ENCODE measurements at places on chromosomes 2 and 18.
A peak's percentile ranks its signal among the peaks of the same experiment; 100 is the strongest.

DNA sequence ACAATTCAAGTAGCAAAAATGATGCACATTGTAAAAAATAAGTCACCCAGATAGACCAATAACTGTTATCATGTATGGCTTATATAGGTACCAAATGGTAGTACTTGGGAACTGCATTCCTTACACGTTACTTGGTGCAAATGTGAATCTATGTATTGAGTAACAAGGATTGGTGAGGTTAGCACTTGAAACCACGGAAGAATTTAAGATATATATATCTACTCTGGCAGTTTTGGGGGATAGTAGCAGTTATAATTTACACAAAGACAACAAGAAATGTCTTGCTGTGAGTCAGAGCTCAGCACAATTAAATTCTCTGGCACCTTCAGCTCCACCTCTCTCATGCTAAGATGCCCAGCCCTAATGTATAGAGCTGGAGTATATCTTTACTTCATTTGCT, 359.4 kb upstream of the RAB12 start:
- DNase-seq, result no peak

DNA sequence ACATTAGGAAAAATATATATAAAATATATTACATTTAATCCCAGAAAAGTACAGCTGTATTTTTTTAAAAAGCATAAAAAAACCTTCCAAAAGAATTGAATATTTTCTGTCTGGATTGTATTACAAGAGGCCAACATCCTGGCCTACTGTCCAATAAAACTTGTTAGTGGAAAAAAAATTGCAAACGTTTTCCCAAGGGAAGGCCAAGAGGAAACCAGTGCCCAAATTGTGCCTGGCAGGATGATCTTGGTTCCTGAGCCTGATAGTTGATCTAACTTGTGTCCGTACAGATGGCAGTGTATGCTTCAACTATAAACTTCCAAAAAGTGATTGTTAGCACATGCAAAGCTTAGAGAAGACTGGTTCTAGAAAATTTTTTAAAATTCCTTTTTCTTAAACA, 90.6 kb upstream of the LPIN2 start:
- no peak for DNase-seq

DNA sequence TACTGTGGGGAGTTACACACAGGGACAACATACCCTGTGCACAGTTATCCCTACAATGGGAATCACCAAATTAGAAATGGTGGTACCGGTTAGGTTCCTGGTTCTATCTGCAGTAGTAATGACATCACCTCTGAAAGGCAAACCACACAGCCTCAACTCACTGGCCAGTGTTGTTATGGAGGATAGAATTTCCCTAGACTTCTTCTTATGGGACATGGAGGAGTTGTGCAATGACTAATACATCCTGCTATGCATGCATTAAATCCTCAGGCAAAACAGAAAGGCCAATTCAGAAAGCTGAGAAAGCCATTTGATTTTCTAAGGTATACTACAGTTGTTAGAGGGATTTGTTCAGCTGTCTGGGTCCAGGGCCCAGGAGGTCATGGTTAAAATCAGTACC, 439.3 kb downstream of the TMX3 start:
- peak; percentile 6 for DNase-seq

- peak; percentile 77 for DNase-seq
Observed at GRCh38 chr18:6683112-6683876, 46.2 kb upstream of the ARHGAP28 start.

DNA sequence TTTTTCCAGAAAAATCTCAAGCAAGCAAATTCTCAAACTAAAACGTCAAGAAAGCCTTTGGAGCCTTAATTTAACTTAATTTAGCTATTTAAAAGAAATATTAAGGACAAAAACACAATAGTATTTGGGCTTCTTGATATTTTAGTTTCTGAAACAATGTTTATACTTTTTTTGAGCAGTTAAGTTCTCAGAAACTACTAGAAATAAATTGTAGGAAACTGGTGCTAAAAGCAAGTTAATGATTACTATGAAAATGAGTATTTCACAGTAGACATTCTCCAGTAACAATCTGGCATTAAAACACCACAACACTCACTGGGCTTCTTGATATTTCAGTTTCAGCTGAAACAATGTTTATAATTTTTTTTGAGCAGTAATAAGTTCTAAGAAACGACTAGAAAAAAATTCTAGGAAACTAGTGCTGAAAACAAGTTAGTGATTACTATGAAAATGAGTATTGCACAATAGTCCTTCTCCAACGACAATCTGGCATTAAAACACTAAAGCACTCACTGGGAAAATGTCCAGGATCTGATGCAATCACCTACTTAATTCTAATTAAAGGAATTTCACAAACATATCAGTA, 45.1 kb downstream of the TRAK2 start:
- peak; percentile 96 for DNase-seq

GRCh38 chr2:166188084-166188483, 60.3 kb upstream of the SCN1A start:
- DNase-seq, result no peak

DNA sequence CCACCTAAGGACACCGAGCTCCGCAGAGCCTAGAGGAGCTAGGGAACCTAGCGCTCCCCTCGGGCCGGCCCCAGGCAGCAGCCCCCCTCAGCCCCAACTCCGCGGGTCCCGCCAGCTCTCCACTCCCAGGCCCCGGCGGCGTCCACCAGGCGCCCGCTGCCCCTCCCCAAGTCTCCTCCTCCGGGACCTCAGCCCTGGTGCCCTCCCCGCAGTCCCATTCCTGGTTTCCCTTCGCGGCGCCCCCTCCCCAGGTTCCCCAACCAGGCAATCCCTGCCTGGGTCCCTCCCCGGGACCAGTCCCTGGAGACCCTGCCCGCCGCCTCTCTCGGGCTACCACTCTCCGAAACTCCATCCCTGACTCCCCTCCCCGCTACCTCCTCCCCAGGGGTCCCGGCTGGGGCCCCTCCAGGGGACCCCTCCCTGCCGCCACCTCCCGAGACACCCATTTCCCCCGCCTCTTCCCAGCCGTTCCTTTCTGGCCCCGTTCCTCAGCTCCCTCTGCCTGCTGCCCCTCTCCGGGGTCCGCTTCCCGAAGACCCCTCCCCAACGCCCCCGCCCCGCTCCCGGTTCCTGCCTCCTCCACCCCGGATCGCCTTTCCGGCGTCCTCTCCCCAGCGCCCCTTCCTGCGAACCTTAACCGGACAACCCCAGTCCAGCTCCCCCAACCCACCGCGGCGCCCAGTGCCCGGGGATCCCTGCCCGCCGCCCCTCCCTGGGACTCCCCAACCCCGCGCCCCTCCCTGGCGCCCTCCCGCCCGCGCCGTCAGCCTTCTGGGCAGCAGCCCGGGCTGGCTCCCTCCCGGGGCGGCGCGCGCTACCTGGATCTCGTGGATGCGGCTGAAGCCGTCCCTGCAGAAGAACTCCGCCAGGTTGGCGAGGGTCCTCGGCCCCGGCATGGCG, 678 bp downstream of the CYP27C1 start:
- DNase-seq, result no peak

DNA sequence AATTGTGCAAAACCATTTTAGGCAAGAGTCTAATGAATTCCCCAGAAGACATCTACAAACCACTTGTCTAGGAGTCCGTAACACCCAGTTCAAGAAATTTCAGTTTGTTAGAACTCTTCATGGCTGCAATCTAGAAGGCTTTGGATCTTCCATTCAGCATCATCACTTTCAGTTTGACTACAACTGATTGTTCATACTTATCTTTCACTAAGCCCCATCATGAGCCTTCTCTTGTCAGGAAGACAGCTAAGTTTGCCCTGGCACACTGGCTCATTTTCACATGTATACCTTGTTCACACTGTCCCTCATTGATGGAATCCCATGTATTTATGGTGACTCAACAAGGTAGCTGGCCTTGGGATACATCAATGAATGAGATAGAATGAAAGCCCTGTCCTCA, 898.4 kb upstream of the CELF4 start:
- DNase-seq, result no peak

- no peak for DNase-seq
Observed at GRCh38 chr2:124973396-124973795, 948.3 kb downstream of the CNTNAP5 start.

DNA sequence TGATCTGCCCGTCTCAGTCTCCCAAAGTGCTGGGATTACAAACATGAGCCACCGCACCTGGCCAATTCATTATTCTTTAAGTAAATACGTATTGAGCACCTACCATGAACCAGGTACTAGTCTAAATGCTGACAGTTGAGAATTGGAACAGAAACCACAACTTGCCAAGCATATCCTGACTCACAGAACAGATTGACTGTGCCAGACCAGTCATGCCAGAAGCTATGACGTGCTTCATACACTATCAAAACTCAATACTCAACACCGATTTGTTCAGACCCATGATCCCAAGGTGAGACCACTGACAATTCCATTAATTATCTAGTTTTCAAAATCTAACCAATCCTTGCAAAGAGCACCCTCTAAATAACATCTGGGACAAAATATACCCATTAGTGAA, 148.6 kb downstream of the B3GNT2 start:
- DNase-seq, result no peak

GRCh38 chr2:164710837-164711765, 89.8 kb upstream of the GRB14 start:
- DNase-seq, result no peak

DNA sequence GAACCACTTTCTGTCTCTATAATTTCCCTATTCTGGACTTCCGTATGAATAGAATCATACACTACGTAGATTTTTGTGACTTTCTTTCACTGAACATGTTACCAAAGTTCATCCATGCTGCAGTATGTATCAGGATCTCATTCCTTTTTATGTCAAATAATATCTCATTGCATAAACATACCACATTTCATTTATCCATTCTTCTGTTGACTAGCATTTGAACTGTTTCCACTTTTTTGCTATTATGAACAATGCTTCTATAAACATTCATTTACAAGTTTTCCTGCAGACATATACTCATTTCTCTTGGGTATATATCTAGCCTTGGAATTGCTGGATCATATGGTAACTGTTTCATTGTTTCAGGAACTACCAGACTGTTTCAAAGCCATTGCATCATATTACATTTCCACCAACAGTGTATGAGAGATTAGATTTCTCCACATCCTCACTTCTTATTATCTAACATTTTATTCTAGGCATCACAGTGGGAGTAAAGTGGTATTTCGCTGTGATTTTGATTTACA, 186.2 kb downstream of the DYM start:
- DNase-seq, result peak; percentile 93

GRCh38 chr2:222709191-222709891, 37.9 kb downstream of the MOGAT1 start:
- DNase-seq, result peak; percentile 96

GRCh38 chr2:235773188-235773928, 279.5 kb downstream of the AGAP1 start:
- no peak for DNase-seq
